ENCODE measurements at places on chromosomes 1 and 21.

DNA sequence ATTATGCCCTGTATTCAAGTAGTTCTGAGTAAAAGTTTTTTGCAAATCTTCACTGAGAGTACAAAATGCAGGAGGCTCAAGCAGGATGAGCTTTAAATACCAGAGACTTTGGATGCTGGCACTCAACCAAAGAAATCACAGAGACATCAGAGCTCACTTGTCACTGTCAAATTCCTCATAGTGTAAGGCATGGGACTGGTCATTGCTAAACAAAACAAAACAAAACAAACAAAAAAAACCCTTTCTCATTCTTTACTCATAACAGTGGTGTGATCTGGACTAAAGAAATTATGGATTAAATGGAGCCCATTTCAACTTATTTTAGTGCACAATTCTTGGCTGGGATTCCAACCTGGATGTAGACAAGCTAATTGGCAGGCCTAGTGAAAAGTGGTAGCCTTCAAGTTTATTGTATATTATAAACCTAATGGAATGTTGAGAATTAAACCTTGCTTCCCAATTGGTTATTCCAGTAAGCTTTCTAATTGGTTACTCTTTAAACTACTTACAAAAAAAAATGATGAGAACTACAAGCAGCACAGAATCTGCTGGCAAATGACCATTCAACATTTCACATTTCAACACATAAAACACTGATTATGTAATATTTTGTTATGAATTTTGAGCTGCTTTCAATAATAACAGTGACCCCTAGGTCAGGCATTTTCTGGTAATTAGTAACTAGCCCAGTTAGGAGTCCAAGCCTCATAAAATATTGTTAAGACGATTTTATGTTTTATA is 30.6 kb upstream of the NEK7 start:
- DNase-seq, result no peak

DNA sequence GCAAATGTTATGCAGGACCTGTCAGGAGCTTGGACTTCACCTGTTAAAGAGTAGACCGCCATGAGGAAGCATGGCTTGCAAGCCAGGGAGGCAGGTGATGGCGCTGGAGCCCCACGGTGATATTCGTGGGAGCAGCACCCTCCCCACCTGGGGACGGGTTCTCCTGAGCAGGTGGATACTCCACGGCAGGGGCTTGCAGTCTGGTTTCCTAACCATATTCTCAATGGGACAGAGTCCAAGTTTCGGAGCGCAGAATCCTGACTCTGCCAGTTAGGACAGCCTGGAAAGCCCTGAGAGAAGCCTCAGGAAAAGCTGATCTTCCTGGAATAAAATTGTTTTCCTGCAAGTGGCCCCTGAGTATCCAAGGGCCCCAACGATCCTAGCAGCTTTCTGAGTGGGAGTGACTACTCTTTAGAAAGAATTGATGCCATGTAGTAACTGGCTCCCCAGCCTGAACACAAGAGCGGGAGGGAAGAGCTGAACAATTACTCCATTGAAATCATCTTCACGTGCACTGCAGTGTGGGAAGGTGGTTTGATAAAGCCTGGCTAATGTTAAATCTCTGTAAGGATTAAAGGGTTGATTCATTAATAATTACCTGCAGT is 146.3 kb upstream of the RAB4A start:
- DNase-seq, result no peak

DNA sequence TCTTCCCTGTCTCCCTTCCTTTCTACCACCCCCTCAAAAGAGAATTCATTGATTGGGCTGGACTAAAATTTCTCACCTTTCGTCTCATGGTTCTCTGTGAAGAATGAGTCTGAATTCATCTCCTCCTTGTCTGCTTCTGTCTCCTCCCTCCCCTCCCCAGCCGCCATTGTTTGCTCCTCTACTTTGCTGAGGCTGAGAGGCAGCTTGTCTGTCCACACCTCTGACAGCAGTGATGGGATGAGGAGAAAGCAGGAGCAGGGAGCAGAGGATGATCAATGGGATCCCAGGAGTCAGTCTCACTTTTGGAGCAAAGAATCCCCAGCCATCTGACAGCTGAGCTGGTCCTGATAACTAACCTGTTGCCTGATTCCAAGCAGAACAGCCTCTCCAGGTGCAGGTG is 2.5 kb downstream of the ILDR2 start:
- no peak for DNase-seq

DNA sequence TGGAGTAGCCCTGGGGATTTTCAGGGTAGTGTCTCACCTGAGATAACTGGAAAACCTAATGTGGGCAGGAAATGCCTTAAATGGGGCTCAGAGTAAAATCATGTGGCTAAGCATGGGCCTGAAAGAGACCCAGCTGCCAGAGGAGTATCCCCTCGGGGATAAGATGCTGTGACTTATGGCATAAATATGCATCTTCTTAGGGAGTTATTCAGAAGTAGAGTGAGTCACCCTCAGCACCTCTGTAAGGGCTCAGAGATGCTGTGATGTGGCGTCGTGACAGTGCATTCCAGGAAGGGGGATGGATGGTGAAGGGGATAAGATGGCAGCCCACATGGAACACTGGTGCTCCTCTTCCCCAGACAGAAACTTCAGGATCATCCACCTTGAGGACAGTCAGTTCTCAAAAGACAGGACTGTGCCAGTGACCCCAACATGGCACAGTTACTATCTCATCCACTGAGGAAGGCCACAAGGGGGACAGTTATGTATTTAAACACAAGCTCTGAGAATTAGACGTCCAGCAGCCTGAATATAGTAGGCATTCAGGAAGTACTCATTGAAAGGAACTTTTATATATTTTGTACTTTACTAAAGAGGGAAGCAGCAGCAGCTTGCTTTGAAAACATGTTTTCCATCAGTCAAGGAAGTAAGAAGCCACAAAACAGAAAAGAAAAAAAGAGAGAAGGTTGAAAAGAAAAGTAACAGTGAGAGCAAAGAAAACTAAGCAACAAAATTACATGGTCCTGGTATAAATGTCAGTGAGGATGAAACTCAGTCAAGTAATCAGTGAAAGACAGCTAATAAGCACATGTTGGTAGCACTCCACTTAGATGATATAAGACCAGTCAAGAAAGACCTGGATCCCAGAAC is 8.3 kb downstream of the IL24 start:
- DNase-seq, result no peak

GRCh38 chr1:88877382-88877825 is 14.0 kb downstream of the GTF2B start:
- DNase-seq, result no peak

DNA sequence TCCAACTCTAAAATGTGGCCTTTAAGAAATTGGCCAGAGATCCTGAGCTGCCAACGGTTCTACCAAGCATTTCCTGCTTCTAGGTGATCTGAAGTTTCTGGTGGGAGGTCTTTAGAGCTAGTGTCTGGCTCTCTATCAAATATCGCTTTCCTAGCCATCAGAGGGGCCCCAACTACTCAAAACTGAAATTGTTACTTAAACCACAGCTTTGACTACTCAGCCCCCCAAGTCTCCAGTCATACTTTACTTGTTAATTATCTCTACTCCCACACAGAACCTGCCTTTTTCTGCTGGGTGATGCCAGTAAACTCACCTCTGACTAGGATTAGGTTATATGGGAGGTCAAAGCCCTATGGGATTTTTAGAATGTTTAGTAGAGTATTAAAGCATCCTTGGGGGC is 95.1 kb downstream of the FASLG start:
- DNase-seq, result no peak

DNA sequence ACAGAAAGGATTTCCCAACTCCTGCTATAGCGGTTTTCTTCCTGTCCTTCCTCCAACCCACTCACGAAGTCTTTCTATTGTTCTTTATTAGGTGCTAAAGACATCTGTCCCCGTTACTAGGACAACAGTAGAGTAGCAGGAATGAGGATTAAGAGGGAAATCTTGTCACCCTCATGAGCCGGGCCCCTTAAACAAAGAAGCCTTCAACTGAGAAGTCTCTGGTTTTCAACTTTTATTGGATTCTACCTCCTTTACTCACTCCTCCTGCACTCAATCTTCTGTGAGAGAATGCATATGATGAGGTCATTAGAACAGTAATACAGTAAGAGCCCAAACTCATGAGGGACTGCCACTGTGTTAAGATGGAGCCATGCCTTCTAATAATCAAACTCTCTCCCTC is 206.3 kb downstream of the OMA1 start:
- DNase-seq, result no peak

- no peak for DNase-seq
These were observed 18.3 kb upstream of the PARS2 start for GRCh38 chr1:54782588-54782987.

DNA sequence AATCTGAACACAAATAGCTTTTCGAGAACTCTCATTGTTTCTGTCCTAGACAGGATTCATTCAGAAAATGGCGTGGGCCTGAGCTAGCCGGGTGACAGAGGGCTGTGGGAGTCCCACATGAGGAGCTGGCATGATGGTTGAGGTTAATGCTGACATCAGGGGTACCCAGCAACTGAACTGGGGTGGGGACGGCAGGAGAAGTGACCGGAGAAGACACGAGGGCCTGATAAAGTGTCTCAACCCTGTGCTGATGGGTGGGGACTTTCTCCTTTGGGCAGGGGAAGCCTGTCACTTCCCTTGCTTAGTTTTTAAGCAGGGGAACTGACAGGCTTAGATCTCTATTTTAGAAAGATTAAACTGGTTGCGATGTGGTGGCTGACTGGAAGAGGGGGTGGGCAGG is 14.6 kb downstream of the CHIT1 start:
- no peak for DNase-seq

DNA sequence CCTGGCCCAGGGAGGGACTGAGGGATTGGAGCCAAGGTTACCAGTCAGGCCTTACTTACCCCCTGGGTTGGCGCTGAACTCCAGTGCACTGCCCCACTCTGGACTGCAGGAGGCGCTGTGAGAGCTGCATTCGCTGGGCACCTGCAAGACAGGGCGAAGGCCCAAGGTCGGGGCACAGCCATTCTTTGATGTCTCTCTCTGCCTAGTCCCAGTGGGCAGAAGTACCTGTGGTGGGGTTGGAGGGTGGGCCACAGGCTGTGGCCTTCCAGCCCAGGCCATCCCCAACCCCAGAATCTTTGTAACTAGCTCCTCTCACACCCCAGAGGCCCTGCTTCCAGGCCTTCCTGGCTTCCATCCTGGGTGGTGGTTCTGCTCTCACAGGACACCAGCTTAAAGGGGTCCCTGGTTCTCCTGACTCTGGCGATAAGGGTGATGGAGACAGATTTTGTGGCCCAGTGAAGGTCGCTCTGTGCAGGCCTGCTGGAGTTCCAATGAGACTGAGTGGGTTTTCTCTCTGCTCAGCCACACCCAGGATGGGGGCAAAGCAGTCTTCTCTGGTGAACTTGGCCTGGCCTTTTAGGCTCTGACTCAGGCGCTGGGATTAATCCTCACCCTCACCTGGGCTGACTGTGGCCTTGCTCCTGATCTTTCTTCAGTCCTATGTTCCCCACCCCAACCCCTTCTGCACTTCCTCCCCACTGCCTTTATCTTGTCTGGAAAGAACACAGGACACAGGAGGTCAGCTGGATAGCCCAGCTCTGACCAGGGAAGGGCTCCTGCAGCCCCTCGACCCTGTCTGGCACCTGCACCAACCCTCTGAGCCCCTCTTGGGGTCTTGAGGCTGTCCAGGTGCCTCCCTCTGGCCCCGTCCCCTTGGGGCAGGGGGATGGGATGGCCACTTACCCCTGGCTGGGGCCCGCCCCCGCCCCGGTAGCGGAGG is 954 bp downstream of the MYOG start:
- no peak for DNase-seq

GRCh38 chr1:13830170-13830569 is 130.2 kb downstream of the PRDM2 start:
- no peak for DNase-seq

GRCh38 chr1:92843429-92844352 is 11.9 kb downstream of the RPL5 start:
- no peak for DNase-seq

DNA sequence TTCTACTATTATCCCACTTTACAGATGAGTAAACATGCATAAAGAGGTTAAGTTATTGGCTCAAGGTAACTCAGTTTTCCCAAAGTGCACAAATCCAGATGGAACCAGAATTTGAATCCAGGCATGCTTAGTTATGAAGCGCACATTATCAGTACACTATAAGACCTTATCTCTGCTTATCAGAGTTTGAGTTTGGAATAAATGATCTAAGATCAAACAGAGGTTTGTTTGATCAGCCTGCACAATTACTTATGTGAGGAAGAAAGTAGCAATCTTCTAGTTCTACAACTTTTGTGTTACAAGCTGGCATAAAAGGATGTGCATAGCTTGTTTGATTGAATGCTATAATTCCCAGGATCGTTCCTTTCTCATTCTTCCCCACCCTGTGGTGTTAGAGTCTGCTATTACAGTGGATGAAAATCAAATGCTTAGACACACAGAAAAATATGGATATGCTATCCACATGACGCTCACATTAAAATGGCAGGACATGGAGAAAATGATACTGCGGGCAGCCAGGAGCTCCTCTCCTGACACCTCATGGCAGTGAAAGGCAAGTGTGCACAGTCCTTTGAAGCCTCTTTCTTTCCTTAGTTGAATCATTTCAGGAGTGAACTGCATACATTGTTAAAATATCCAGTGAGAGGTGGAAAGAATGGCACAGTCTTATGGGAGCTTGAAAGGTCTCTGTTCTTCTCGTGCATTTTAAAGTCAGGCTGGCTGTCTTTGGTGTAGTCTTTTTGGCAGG is 23.9 kb upstream of the PBX1 start:
- DNase-seq, result no peak

- no peak for DNase-seq
These were observed 75.0 kb upstream of the MACF1 start for GRCh38 chr1:39129514-39129913.

DNA sequence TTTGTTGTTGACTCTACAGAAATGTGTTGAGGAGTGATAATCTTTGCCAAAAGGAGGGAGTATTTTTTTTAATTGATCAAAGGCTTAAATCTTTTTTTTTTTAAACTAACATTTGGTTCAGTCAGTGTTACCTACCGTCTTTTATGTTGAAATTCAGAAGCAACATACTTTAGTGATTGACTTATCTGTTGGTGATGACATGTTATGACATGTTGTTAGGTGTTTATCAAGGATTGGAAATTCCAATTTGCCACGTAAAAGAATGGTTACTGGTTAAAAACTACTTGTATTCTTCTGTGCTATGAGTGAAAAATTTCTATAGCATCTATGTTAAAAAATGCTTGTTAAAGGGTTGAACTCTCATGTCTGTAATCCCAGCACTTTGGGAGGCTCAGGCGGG is 61.2 kb downstream of the DNM3 start:
- no peak for DNase-seq

DNA sequence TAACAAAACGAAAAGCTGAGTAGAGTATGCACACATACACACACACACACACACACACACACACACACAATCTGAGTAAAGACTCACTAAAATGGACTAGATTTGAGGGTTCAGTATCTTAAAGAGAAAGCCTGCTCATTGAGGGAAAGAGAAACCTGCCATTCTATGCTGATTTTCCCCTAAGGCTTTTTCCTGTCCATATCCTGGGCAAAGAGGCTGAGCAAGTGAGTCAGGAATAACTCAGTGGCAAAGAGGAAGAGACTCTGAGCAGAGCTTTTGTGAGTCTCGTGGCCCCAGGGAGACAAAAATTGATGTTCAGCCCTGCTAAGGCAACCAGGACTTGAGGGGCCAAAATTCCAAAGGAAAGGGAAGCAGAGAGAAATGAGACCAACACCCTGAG is 37.3 kb upstream of the RUNX1 start:
- DNase-seq, result no peak

GRCh38 chr1:28865997-28866650 is 48.2 kb upstream of the EPB41 start:
- DNase-seq, result no peak

Data from right cardiac atrium (tissue), 5 donors.